ENCODE measurements at places on chromosomes 5 and 9.

DNA sequence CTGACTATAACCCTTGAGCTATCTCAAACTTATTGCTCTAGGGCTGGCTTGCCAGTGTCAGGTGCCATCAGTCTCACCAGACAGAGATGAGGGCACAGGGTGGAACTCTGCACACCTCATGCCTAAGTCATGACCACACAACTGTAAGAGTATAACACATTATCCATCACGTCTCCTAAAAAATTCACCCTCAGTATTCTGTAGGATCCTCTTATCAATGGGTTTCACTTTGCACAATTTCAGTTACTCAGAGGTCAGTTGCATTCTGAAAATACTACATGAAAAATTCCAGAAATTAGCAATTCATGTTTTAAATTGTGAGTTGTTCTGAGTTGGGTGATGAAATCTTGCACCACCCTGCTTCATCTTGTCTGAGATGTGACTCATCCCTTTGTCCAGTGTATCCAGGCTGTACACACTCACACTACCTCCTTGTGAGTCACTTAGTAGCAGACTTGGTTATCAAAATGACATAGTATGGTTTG, 690.9 kb upstream of the CDH18 start:
- no peak for DNase-seq

GRCh38 chr5:119032656-119033055, 38.2 kb upstream of the DMXL1 start:
- DNase-seq: no peak

DNA sequence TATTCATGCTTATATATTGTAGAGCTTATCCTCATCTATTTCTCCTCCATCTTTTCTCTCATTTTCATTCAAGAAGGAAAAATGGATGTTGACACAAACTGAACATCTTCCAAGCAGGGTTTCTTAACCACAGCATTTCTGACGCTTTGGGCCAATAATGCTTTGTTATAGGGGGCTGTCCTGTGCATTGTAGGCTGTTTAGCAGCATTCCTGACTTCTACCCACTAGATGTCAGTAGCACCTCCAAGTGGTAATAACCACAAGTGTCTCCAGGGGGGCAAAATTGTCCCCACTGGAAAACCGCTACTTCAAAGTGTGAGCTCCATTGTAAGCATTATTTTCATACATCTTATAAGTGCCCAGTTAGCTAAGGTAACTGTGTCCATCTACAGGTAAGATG, 2.6 kb upstream of the TXNDC8 start:
- DNase-seq: no peak

DNA sequence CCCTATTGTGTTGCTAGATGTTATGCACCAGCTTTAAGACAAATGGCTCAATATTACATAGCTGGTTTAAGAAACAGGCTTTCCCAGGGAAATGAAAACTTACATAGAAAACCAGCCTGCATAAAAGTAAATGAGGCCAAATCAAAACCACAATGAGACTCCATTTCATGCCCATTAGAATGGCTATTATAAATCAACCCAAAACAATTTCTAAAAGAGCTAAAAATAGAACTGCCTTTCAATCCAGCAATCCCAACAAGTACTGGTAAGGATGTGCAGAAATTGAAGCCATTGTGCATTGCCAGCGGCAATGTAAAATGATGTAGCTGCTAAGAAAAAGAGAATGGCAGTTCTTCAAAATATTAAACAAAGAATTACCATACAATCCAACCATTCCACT, 1170.0 kb upstream of the CDH9 start:
- DNase-seq: no peak

GRCh38 chr5:32543291-32543690, 42.1 kb upstream of the SUB1 start:
- DNase-seq: no peak

GRCh38 chr5:118314931-118315330, 673.4 kb downstream of the DTWD2 start:
- no peak for DNase-seq

DNA sequence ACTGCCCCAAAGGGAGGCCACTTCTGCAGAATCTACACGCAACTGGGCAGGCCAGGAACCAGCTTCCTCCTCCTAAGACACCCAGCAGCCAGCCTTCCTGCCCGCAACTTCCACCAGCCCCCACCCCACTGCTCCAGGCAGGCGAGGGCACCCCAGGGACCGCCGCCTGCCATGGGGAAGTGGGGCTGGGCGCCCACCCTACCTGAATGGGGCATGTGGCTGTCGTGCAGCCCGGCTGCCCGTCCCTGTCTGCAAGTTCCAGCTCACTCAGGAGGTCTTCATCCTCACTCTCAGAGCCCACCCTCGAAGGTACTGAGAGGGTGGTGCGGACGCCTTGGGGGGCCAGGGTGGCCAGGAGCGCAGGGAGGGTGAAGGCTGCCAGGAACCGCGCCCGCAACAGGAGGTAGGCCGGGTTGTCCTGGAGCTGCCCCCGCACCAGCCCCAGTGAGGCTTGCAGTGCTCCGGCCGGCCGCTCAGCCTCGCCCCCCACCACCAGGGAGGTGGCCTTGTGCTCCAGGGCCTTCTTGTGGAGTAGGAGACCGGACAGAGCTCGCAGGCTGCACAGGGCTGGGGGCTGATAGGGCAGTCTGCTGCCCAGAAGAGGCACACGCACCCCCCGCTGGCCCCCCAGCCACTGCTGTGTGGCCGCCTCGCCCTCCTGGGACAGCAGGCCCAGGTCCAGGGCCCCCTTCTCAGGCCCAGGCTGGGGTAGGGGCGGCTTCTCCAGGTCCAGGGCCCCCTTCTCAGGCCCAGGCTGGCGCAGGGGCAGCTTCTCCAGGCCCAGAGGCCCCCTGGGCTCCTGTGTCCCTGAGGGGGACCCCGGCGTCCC, 4.1 kb upstream of the CARD9 start:
- DNase-seq: no peak

- DNase-seq: no peak
Observed at GRCh38 chr5:140344683-140345423, 1.6 kb downstream of the HBEGF start.

DNA sequence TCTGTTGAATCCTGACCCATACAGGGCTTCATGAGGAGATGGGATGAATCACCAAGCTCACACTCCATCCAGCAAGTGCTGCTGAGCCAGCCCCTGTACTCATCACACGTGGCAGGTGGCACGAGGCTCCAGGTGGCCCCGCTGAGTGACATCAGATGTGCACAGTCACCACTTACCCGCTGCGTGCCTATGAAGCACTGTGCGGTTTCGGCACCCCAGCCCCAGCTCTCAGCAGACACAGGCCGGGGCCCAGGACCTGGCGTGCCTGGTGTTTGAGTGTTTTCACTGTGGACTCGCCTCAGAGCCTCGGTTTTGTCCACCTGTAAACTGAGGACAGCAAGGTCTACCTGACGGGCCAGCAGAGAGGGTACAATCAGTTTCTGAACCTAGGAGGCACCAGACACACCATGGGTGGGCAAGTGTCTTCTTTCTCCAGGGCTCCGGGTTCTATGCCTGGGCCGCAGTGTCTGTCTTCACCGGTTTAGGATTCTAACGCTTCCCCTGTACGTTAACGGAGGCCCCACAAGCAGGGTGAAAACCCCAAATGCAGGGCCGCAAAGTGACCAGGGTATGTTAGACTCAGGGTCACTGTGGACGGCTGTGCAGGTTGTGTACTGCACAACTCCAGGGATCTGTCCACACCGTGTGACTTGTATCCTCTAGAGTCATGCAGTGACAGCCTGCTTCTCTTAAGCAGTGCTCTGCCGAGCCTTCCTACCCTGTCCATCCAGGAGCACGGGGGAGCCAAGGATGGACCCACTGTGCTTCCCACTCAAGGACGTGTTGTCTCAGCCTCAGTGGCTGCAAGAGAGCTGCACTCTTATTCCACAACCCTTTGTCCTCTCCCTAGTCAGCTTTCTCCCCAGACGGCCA, 44.3 kb upstream of the COL5A1 start:
- DNase-seq: no peak

GRCh38 chr5:72378639-72379289, 58.6 kb downstream of the PTCD2 start:
- DNase-seq: peak; percentile 21

Measured in SK-N-SH (cell line).